ENCODE measurements at places on chromosomes 2 and 18.
A peak's percentile ranks its signal among the peaks of the same experiment; 100 is the strongest.

- DNase-seq, result no peak
These were observed 130.2 kb downstream of the CD226 start for GRCh38 chr18:69817335-69817940.

- no peak for DNase-seq
These were observed 9.1 kb upstream of the C1GALT1C1L start for GRCh38 chr2:43685357-43685756.

GRCh38 chr18:68428661-68429060 is 286.2 kb downstream of the TMX3 start:
- DNase-seq, result no peak

DNA sequence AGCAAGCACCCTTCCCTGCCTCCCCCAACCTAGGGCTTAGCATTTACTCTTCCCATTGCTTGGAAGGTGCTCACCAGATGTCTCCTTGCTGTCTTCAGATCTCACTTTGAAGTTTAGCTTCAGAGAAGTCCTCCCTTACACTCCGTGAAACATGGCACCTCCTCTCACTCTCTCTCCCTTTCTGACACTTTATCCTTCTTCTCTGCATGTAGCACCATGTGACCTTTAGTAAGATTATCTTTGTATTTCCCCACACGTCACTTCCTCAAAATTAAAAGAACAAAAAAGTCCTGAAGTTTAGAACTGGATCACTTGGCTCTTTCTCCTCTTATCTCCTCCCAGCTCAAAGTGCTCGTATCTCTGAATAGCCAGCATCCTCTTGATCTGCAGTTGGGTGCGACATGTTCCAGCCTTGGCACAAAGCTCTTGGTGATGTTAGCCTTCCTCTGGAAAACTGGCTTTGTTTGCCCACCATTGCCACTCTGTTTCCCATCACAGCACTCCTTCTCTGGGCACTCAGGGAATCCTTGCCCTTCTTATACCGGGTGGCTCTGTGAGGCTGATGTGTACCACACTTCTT is 40.6 kb upstream of the EPAS1 start:
- DNase-seq, result no peak

- DNase-seq, result no peak
These were observed 44.3 kb downstream of the ZNF236 start for GRCh38 chr18:76866666-76867065.

GRCh38 chr18:51163543-51163942 is 33.9 kb downstream of the MEX3C start:
- DNase-seq, result no peak

GRCh38 chr18:73696698-73697097 is 450.9 kb downstream of the FBXO15 start:
- DNase-seq, result no peak

GRCh38 chr2:177778472-177778871 is 294.1 kb downstream of the PDE11A start:
- DNase-seq, result no peak

- DNase-seq, result peak; percentile 35
These were observed 30.9 kb upstream of the REEP1 start for GRCh38 chr2:86368161-86368824.

GRCh38 chr18:31659576-31660177 is 24.7 kb downstream of the B4GALT6 start:
- DNase-seq, result no peak

DNA sequence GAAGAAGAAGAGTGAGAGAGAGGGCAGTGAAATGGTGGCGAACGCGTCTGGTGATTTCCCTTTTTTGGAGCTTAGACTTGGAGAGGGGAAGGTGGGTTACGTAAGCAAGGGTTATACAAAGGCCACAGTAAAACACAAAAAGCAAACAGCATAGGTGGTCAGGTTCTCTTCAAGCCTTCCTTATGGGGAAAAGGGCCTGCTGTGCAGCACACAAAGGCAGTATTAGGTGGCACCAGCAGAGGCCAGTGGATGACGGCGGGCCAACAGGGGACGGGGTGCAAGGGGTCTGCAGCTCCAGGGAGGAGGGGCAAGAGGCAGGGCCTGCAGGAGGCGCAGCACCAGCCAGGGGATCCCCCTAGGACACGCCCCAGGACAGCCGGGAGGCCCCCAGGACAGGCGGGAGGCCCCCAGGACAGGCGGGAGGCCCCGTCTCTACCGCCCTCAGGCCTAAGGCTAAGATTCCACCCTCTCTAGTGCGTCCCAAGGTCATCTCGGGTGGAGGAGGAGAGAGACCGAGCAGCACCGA is 32.6 kb upstream of the NPC1 start:
- no peak for DNase-seq

DNA sequence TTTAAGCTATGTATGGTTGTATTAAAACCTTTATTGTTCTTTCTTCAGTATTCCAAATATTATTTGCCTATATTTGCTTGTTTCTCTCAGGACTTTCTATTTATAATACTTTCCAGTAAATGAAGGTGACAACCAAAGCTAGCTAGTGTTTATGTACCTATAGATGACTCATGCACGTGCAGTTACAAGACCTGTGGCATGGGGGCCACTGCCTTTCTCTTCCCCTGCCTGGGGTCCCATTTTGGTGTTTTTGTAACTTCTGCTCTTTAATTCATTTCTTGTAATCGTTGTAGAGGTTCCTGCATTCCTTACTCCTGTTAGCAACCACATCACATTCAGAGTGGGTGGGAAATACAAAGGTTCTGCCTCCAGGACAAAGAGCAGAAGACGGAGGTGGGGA is 364.6 kb downstream of the PTPRM start:
- DNase-seq, result no peak

DNA sequence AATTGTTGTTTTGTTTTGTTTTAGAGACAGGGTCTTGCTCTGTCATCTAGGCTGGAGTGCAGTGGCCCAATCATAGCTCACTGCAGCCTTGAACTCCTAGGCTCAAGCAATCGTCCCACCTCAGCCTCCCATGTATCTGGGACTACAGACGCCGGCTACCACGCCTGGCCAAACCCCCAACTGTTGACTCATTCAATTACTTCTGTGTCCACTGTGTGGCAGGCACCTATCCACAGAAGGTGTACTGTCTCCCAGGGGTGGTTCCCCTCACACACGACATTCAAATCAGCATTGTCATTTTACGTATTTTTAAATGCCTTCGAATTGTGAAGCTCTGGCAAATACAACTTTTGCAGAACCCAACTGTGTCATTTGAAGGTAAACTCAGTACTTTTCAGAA is 188.0 kb upstream of the REV1 start:
- no peak for DNase-seq

GRCh38 chr2:119421741-119422140 is 9.9 kb upstream of the TMEM37 start:
- DNase-seq, result no peak

DNA sequence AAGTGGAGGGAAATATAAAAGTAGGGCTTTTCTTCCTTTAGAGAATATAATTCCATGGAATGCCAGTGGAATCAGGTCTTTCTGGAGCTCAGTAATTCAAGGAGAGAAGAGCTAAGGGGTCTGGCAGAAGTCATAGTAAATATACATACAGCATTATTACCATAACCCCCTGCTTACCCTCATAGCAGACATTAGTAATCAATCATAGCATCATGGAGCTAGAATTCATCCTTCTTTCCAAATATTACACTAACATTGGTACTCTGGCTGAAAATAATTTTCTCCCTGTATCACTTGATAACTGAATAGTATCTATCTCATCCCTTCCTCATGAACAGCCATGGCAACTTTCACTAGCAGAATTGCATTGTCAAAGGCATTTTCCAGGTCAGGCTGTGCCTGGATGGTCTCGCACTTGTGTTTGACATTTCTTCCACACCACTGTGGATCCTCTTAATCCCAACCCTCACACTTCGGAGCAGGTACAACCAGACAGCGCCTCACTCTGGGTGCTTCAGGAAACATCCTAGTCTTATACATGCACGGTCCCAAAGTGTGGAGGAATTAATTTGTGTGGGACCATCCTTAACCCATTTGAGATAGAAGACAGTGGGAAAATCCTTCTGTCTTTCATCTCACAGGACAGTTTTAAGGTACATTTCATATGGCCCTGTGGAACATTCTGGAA is 84.2 kb upstream of the SEC11C start:
- DNase-seq, result no peak

- no peak for DNase-seq
These were observed 579.5 kb downstream of the ARHGAP15 start for GRCh38 chr2:143708682-143709081.

DNA sequence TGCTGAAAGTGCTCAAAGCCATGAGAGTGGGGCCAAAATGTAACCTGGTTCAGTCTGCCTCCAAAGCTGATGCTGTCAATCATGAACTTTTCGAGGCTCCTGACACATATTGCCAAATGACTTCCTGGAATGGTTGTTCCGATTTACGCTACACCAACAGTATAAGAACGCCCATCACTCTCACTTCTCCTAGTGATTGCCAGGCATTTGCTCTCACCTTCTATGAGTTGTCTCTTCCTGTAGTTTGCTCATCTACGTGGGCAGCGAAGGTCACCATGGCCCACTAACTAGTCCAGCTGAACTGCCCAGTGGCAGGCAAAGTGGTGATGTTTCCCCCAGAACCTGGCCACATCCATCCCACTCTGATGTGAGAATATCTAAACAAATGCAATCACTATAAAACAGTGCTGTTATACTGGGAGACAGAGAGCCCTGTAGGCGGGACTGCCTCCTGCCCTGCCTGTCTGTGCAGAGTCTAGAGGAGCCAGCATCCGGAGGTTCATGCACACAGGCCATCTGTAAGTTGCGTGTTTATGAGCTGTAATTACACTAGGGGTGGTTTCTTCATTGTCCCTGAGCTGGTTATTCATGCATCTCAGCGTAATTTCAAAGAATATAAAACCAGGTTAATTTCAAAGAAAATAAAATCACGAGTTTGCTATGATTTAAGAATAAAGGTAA is 8.8 kb upstream of the CABLES1 start:
- no peak for DNase-seq

DNA sequence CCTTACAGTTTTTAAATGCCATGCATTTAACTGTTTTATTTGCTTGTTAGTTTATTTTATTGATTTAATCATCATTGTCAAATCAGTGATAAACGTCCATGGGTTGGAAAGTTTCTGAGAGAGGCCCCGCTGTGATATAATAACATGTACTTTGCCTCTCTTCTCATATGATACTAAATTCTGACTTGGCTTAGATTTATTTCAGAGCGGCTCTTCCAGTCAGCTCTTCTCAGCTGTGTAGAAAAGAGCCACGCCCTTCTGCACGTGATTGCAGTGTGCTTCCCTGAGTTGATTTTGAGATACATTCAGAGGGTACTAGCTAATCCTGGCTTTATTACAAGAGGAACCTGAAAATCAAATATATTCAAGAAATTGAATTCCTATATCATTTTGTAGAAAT is 218.6 kb downstream of the KCNE4 start:
- no peak for DNase-seq

GRCh38 chr2:15808204-15808910 is 132.0 kb upstream of the MYCN start:
- no peak for DNase-seq

- DNase-seq, result no peak
These were observed 9.4 kb downstream of the MBD2 start for GRCh38 chr18:54215069-54215468.

GRCh38 chr2:60926741-60927552 is 45.6 kb downstream of the REL start:
- DNase-seq, result no peak

DNA sequence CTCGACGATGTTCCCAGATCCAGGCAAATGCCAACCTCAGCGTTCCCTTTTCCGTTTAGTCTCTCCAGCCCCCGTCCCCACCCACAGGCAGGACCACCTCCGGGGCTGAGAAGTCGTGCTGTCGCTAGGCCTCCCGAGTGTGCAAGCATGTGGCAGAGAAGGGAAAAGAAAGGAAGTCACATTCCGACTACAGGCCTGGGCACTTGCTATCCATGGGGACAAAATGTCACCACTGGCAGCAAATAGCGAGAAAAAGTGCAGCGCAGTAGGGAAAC is 420 bp downstream of the PIGN start:
- no peak for DNase-seq

- no peak for DNase-seq
These were observed 11.4 kb upstream of the ARID5A start for GRCh38 chr2:96525211-96525507.

DNA sequence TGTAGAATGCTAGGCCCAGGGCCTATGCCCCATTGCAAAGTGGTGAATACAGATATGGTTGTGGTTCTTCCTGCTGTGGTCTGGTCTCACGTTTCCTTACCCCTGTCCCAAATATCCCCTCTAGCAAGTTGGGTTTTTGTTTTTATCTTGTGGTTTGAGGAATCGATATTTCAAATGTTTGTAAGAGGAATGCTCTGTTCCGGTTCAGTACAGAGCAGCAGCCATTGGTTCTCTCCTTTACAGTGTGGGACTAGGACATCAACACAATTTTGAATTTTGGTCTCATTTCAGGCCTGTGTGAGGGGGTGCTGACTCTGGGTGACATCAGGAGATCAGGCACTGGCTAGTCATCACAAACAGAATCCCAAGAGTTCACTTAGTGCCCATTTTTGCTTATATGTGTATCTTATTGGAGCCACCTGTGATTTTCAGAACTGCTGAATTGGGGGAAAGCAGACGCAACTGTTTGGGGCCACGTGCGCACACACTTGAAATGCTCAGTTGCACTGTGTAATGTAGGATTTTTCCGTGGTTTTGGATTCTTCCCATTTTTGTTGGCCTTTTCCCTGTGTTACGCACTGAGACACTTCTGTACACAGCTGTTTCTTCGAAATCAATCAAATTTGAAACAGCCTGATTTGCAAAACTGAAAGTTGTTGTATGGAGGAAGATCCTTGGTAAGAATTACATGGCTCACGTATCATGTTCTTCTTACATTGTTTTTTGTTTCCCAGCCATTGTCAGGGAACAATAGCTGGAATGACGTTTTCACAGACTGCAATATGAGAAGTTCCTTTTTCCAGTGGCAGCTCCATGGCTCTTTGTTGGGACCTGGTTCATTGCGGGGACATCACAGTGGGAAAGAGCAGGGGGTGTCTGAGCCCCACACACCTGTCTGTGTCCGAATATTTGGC is 8.6 kb downstream of the SH3BP4 start:
- DNase-seq, result no peak

- no peak for DNase-seq
These were observed 863.7 kb upstream of the VRK2 start for GRCh38 chr2:57182916-57183315.

- DNase-seq, result no peak
These were observed 82.6 kb upstream of the WIPF1 start for GRCh38 chr2:174680221-174680620.

DNA sequence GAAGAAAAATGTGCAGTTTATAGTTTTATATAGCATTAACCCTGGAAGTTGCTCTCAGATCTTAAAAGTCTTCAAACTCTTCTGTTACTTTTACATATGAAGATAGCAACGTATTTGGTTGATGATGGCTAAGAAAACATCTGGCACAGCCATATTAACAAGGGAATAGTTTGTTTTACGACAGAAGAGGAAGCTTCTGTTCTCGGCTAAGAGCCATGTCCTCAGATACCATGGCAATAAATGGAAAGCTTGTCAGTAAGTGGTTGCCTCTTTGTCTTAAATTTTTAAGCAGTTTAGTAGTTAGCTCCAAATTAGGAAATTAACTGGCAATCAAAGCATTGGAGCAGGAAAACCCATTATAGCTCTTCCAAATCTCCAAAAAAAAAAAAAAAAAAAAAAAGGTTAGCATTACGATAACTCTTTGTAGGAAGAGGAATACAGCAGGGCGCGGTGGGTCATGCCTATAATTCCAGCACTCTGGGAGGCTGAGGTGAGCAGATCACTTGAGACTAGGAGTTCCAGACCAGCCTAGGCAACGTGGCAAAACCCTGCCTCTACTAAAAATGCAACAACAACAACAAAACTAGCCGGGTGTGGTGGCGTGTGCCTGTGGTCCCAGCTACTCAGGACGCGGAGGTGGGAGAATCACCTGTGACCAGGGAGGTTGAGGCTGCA is 4.5 kb upstream of the STON1 start:
- DNase-seq, result peak; percentile 68

GRCh38 chr2:240128608-240129145 is 7.4 kb downstream of the COPS9 start:
- DNase-seq, result no peak

GRCh38 chr2:17821080-17821479 is 4.8 kb downstream of the MSGN1 start:
- DNase-seq, result no peak

Measured in uterus (tissue), 4 donors.